Astrocyte (in vitro differentiated cells and primary cell): ENCODE measurements at places on chromosomes 12 and 14. TPM values are rescaled to one million over a fixed set of nuclear protein-coding genes. Genes with fewer than 3 reads are reported as not detected.

TAS2R9 gene
- not detected in 2 replicates for total RNA-seq

LRFN5 gene
- total RNA-seq: 1.5 and 1.6 TPM in 2 replicates

OTOGL gene
- 0.16 and 0.53 TPM in 2 replicates for total RNA-seq

ARF6 gene
- 53.1 and 53.4 TPM in 2 replicates for total RNA-seq

BBS10 gene
- 9.8 and 9.9 TPM in 2 replicates for total RNA-seq

EVL gene
- 48.9 and 50.2 TPM in 2 replicates for total RNA-seq

SLC10A1 gene
- total RNA-seq: not detected in 2 replicates

FERMT2 gene
- total RNA-seq: 324 and 364 TPM in 2 replicates

KRT82 gene
- not detected in 2 replicates for total RNA-seq

SPTB gene
- total RNA-seq: 0.32 and 0.43 TPM in 2 replicates

DNA sequence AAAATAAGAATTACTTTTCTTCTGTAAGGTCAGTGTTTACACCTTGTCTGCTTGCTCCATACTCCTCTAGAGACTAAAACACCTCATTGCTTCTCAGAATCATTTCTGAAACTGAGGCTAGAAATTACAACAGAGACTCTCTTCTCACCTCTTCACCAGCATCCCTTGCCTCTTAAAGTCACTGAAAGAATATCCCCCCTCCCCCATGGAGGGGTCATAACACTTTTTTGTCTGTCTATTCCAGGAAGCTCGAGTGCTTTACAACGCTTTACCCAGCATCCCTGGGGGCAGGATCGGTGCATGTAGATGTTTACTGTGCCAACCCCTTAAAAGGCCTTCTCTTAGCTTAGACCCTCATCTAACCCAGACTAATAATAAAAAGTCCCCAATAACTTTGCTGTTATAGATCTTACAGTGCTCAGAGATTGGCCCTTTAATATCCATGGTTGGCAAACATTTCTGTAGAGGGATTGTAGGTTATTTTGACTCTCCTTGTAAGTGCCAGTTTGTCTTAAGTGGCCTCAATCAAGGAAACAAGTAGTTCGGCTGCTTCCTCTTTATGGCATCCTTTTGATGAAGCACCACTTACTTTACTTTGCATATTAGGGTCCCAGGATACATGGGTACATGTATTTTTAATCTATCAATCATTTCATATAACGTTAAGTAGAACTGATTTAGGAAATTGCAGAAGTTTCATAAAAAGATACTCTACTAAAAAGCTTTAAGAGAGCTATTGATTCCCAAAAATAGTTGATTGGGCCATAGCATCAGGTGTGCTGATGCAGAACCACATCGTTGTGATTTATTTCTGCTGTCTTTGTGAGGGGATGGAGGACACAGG, 29.3 kb downstream of the PRKCH start:
- H3K36me3 ChIP-seq: no peaks in the 10 kb centered on the region
- no peaks in the 10 kb centered on the region for H3K27me3 ChIP-seq
- no peak for DNase-seq
- peaks cover 1% of the 10 kb centered on the region for H3K4me1 ChIP-seq
- H3K4me3 ChIP-seq: no peak overlapping the region

- no peaks in the 10 kb centered on the region for H3K36me3 ChIP-seq
- H3K27ac ChIP-seq: peak overlapping the region; percentile 67
- no peaks in the 10 kb centered on the region for H3K27me3 ChIP-seq
Measured at GRCh38 chr12:11731455-11731854, 82.0 kb downstream of the ETV6 start.

- no peak for DNase-seq
- peaks cover 11% of the 10 kb centered on the region for H3K4me1 ChIP-seq
- no peaks in the 10 kb centered on the region for H3K36me3 ChIP-seq
- H3K27ac ChIP-seq: no peak overlapping the region
Measured at GRCh38 chr12:32589165-32589865, 89.8 kb upstream of the DNM1L start.

- peaks cover 5% of the 10 kb centered on the region for H3K4me1 ChIP-seq
- no peak overlapping the region for H3K4me3 ChIP-seq
- DNase-seq: peak; percentile 26
Measured at GRCh38 chr14:92411941-92412340, 89.0 kb downstream of the SLC24A4 start.

GRCh38 chr12:51369581-51369980, 21.6 kb downstream of the GALNT6 start:
- no peaks in the 10 kb centered on the region for H3K27me3 ChIP-seq
- H3K4me1 ChIP-seq: peaks cover 32% of the 10 kb centered on the region
- no peak overlapping the region for H3K4me3 ChIP-seq
- no peaks in the 10 kb centered on the region for H3K36me3 ChIP-seq

DNA sequence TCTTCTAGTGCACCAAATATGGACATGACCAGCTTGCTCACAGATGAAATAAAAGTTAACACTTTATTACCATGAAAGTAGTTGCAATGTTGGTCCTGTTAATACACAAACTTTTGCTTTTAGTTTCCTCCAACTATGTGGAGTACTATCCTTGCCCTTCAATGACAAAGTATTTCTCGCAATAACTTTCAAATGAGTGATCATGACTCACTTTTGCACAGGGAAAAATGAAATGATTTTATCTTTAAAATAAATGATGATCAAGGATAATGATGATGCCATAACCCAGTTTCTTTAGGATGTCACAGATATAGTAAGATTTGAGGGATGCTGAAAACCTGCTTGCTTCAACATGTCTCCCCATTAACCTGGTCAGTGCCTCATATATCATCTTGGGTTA, 254.0 kb upstream of the KITLG start:
- no peak overlapping the region for H3K4me3 ChIP-seq
- peak; percentile 13 for DNase-seq
- H3K27me3 ChIP-seq: no peaks in the 10 kb centered on the region

DNA sequence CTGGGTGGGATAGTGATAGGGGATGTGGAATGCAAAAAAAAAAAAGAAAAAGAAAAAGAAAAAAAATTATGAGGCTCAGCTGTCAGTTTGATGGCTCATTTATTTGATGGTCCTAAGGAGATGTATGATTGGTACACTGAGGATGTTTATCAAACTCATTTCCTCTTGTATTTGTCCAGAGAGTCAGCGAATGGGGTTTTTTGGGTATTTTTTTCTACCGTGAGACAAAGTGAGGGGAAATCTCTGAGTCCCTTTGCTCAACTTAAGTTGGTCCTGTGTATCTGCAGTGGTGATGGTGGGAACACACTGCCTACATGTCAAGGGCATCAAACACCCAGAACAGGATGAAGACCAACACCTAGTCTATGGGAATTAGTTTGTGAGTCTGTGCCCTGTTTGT, 176.9 kb upstream of the HIF1A start:
- no peak overlapping the region for H3K27ac ChIP-seq
- no peak overlapping the region for H3K4me3 ChIP-seq
- no peaks in the 10 kb centered on the region for H3K36me3 ChIP-seq
- peaks cover 3% of the 10 kb centered on the region for H3K27me3 ChIP-seq
- peaks cover 7% of the 10 kb centered on the region for H3K4me1 ChIP-seq

DNA sequence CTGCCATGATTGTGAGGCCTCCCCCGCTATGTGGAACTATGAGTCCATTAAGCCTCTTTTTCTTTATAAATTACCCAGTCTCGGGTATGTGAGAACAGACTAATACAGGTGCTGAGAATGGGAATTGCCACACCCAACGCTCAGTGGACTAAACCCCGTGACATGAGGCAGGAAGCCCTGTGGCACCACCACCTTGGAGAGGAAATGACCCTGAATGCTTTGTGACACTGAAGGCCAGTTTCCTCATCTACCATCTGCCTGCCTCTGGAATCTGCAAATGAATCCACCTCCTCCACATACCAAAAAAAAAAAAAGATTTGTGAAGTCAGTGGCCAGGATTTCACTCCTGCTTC, 41.6 kb downstream of the NT5DC3 start:
- peaks cover 24% of the 10 kb centered on the region for H3K36me3 ChIP-seq
- no peak overlapping the region for H3K4me3 ChIP-seq
- peaks cover 45% of the 10 kb centered on the region for H3K4me1 ChIP-seq
- DNase-seq: no peak
- peak overlapping the region; percentile 57 for H3K27ac ChIP-seq

DNA sequence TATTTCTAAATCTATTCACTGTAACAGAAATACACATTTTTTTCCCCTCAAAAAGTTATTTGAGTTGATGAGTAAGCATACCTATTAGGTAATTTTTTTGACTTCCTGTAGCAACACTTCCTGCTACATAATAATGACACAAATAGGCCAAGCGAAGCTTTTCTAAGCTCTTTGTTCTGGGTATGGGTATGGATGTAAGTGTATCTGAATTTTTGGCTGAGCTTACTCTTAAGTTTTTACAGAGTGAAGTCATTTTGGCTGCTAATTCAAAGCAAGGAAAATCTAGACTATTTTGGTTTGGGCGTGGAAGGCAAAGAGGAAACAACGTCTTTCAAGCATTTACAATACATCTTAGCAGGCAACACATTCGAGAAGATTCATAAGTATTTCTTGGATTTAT, 1206.0 kb upstream of the FLRT2 start:
- peaks cover 3% of the 10 kb centered on the region for H3K4me1 ChIP-seq
- DNase-seq: peak; percentile 16
- H3K27me3 ChIP-seq: no peaks in the 10 kb centered on the region

- no peaks in the 10 kb centered on the region for H3K27me3 ChIP-seq
- H3K4me1 ChIP-seq: peaks cover 44% of the 10 kb centered on the region
Measured at GRCh38 chr12:11799502-11799873, 150.0 kb downstream of the ETV6 start.

- H3K27ac ChIP-seq: no peak overlapping the region
- no peak overlapping the region for H3K4me3 ChIP-seq
- no peaks in the 10 kb centered on the region for H3K4me1 ChIP-seq
- peaks cover 33% of the 10 kb centered on the region for H3K36me3 ChIP-seq
- DNase-seq: no peak
- no peaks in the 10 kb centered on the region for H3K27me3 ChIP-seq
Measured at GRCh38 chr12:57716305-57716704, 22.2 kb downstream of the AGAP2 start.

- H3K27me3 ChIP-seq: no peaks in the 10 kb centered on the region
- H3K4me1 ChIP-seq: no peaks in the 10 kb centered on the region
- DNase-seq: no peak
- H3K4me3 ChIP-seq: no peak overlapping the region
Measured at GRCh38 chr12:3249081-3249800, 172.1 kb downstream of the TSPAN9 start.

DNA sequence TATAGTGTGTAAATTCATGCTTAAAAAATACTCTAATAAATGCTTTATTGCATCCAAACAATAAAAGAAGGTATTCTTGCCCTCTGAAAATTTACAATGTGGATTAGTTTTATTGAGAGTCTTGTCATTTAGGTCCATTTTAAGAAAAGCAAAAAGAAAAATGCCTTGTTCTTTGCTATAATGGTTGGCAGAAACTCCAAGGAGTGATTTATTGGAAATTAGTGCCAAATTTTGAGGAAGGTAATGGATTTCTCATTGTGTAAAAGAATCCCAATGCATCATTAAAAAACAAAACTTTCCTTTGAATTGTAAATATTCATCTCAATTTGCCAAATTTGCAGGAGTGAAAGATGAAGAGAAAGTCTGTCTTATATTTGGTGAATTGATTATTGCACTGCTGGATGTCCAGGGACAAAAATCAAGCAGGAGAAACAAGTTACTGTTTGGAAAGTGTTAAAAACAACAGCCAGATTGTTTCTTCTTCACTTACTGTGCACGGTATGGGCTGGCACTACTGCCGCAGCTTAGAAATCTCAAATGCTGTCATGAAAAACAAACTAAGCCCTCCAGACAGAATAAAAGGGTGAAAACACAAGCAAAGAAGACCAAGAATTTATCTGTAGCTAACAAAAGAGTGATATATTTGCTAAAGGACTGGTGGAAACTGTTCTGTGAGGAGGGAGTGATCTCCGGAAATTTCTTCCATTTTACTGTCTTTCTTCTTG, 511.7 kb downstream of the TMTC2 start:
- H3K27ac ChIP-seq: no peak overlapping the region
- DNase-seq: no peak
- H3K36me3 ChIP-seq: no peaks in the 10 kb centered on the region
- no peak overlapping the region for H3K4me3 ChIP-seq
- H3K27me3 ChIP-seq: no peaks in the 10 kb centered on the region

GRCh38 chr14:91586410-91586809, 76.3 kb upstream of the PPP4R3A start:
- no peak overlapping the region for H3K27ac ChIP-seq
- no peaks in the 10 kb centered on the region for H3K36me3 ChIP-seq
- no peak for DNase-seq

GRCh38 chr12:126847005-126847629, 1419.9 kb upstream of the TMEM132C start:
- H3K36me3 ChIP-seq: no peaks in the 10 kb centered on the region
- no peaks in the 10 kb centered on the region for H3K4me1 ChIP-seq
- H3K27me3 ChIP-seq: no peaks in the 10 kb centered on the region

- peaks cover 14% of the 10 kb centered on the region for H3K4me1 ChIP-seq
- no peaks in the 10 kb centered on the region for H3K27me3 ChIP-seq
- no peak overlapping the region for H3K4me3 ChIP-seq
- peaks cover 35% of the 10 kb centered on the region for H3K36me3 ChIP-seq
Measured at GRCh38 chr12:131713349-131713748, 2.5 kb downstream of the SFSWAP start.

GRCh38 chr14:34604995-34605394, 25.0 kb downstream of the SNX6 start:
- H3K27ac ChIP-seq: no peak overlapping the region
- no peaks in the 10 kb centered on the region for H3K4me1 ChIP-seq
- no peak overlapping the region for H3K4me3 ChIP-seq
- H3K27me3 ChIP-seq: no peaks in the 10 kb centered on the region
- peaks cover 49% of the 10 kb centered on the region for H3K36me3 ChIP-seq

DNA sequence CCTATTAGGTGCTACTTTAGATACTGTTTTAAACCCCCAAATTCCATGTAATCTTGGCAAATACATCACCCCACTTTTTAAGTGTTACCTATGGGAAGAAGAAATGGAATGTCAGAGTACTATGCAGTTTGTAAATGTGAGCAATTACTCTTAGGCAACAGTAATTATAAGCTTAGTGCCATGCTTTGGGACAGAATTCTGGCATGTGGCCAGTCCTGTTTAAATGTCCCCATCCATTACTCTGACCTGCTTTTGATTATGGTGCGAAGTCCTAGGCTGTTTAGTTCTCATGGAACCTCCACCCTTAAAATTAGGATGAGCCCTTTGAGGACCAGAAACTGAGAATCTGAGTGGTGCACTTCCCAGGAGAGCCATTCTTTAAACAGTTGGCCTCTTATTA, 321.4 kb upstream of the RGS6 start:
- H3K4me1 ChIP-seq: no peaks in the 10 kb centered on the region
- no peak overlapping the region for H3K4me3 ChIP-seq
- H3K27ac ChIP-seq: no peak overlapping the region
- no peak for DNase-seq
- H3K27me3 ChIP-seq: no peaks in the 10 kb centered on the region

- H3K27me3 ChIP-seq: peaks cover 17% of the 10 kb centered on the region
- no peaks in the 10 kb centered on the region for H3K4me1 ChIP-seq
- no peak overlapping the region for H3K4me3 ChIP-seq
- no peak for DNase-seq
- H3K36me3 ChIP-seq: no peaks in the 10 kb centered on the region
- H3K27ac ChIP-seq: no peak overlapping the region
Measured at GRCh38 chr12:68121143-68121542, 38.4 kb downstream of the IFNG start.

DNA sequence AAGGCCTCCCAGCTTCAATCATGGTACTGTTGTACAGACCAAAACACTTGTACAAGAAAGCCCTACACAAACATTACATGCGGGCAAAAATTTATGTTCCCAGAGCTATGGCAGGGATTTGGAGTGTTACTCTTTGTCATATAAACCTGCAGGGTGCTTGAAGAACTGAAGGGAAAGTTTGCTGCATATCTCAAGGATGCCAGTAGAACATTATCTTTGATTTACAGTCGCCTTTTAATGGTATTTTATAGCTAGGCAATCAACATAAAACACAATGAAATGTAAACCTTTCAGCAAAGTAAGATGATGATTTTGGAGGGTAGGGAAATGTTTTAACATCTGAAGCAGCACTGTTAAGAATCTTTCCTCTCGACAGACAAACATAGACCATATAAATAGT, 305.6 kb downstream of the KCNH5 start:
- no peak overlapping the region for H3K4me3 ChIP-seq
- no peak overlapping the region for H3K27ac ChIP-seq
- no peak for DNase-seq
- no peaks in the 10 kb centered on the region for H3K27me3 ChIP-seq
- H3K4me1 ChIP-seq: no peaks in the 10 kb centered on the region
- H3K36me3 ChIP-seq: no peaks in the 10 kb centered on the region
